ENCODE measurements at places on chromosomes 2 and 18.

GRCh38 chr2:227876300-227876801 is 4.9 kb downstream of the DAW1 start:
- DNase-seq = no peak

GRCh38 chr2:235607546-235608199 is 113.8 kb downstream of the AGAP1 start:
- no peak for DNase-seq

DNA sequence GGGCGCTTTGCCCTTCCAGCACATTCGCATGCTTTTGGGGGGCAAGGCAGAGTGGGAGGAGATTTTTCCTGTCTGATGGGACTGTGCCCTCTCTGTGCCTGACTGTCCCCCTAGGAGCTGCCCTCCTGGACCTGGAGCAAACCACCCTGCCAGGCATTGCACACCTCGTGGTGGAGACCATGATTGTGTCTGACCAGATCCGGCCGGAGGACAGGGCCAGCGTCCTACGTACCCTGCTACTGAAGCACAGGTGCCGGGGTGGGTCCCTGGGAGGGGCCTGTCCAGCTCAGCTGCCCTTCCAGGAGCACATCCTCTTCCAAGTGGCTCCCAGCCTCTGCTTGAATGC is 5.3 kb downstream of the SLC4A3 start:
- peak; percentile 23 for DNase-seq

- DNase-seq = peak; percentile 34
Observed at GRCh38 chr2:15588329-15588919, 3.2 kb upstream of the DDX1 start.

- no peak for DNase-seq
Observed at GRCh38 chr2:25313711-25314513, 27.8 kb downstream of the DNMT3A start.

GRCh38 chr2:181658444-181658843 is 1.5 kb upstream of the CERKL start:
- DNase-seq = no peak

DNA sequence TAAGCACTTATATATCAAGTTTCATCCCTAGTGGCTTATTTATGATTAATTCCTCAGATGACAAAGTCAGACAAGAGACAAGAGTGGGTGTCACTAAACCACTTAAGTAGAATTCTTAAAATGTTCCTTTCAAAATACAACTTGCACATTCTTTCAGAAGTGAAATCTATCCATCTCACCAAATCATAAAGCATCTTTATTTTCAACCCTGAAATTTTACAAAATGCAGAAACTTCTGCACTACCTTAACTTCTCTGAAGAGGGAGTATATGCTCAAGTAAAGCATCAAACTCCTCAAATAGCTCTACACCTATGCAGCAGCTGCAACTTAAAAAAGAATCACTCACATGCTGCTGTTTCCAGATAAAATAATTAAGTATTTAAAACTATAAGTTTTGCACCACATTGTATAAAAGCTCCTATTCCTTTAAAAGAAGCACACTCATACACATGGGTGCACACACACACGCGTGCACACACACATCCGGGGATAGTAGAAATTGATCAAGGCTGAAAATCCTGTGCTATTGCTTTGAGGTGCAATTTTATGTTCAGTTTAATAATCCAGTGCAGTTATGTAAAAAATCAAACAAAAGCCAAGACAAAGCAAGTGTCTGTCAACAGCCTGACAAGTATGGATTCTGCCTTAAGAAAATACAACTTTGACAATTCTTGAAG is 244.5 kb downstream of the TCF4 start:
- no peak for DNase-seq

DNA sequence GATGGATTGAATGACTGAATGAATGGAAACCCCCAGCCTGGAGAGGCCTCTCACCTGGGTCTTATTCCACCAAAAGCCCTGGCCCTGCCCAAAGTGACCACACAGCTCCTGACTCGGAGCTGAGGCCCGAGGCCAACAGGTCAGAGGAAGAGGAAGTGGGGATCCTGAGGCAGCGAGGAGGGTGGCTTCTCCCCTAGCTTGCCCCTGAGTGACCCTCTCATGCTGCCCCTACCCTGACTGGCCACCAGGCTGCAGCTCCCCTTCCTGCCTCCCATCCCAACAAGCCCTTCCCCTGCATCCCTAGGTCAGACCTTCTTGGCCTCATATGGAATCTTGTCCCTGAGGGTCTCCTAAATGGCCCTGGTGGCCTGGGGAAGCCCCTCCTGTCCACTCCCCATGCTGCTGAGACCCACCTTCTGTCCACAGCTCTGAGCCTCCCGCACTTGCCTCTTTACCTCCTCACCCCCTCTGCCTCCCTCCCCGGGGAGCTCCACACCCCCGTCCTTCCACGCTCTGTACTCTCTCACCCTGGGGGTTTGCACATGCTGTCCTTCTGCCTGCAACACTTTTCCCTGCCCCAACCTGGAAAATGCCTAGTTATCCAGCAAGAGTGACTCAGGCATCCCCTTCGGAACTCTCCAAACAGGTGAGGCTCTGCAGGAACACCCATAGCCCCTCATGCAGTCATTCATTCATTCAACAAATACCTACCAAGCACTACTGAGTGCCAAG is 134.8 kb upstream of the HDAC4 start:
- no peak for DNase-seq

- DNase-seq = no peak
Observed at GRCh38 chr2:196591621-196592022, 47.9 kb upstream of the CCDC150 start.

- no peak for DNase-seq
Observed at GRCh38 chr2:217366966-217367365, 507.1 kb upstream of the TNP1 start.

GRCh38 chr2:204487447-204488229 is 57.6 kb upstream of the PARD3B start:
- no peak for DNase-seq

DNA sequence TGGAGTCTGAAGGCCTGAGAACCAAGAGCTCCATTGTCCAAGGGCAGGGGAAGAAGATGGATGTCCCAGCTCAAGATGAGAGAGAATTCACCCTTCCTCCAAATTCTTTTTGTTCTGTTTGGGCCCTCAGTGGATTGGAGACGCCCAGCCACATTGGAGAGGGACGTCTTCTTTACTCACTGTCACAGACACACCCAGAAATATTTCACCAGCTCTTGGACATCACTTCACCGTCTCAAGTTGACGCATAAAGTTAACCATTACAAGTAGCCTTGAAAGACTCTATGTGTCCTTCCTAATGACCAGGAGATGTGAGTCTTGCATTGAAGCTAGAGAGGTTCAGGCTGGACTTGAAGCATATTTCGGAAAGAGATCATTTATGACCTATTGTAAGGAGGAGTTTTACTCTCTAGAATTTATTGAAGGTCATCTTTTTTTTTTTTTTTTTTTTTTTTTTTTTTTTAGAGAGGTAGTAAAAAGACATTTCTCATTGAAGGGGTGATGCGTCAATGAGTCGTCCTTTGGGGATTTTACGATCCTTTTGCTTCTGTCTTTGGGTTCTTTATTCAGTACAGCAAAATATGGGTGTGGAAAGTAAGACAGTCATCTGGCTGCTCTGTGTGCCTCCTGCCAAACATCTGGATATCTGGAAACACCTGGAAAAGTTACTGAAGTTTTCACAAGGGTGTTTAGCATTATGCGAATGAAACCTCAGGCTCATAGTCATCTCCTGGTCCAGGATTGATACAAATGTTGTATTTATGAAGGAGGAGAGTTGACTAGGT is 118.1 kb downstream of the PRPF40A start:
- DNase-seq = no peak

GRCh38 chr2:39127973-39128372 is 7.1 kb upstream of the SOS1 start:
- no peak for DNase-seq

DNA sequence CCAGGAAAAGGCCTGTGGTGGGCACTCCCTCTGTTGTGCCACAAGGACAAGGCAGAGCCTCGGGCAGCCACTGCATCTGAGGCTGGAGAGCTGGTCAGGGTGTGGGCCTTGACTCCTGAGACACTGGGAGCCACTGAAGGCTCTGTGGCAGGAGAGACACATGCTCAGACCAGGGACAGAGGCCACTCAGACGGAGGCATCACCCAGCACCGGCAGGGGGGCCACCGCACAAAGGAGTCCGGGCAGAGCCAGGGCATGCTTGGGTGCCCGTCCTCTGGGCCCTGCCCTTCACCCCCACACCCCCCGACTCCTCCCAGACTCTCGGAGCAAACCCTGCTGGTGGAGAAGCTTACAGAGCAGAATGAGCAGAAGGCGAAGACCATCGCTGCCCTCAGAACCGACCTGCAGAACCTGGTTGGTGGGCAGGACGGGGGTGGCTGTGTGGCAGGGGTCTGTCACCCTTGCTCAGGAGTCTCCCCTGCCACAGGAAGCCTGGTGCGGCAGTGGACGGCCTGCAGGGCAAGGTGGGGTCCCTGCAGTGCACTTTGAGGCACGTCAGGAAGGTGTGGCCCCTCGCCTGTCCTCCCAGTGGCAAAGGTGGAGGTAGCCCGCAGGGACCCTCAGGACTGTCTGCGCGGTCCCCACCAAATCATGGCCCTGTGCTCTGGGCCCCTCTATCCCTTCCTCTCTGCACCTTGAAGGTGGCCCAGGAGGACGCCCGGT is 26.0 kb downstream of the CROCC2 start:
- DNase-seq = no peak

DNA sequence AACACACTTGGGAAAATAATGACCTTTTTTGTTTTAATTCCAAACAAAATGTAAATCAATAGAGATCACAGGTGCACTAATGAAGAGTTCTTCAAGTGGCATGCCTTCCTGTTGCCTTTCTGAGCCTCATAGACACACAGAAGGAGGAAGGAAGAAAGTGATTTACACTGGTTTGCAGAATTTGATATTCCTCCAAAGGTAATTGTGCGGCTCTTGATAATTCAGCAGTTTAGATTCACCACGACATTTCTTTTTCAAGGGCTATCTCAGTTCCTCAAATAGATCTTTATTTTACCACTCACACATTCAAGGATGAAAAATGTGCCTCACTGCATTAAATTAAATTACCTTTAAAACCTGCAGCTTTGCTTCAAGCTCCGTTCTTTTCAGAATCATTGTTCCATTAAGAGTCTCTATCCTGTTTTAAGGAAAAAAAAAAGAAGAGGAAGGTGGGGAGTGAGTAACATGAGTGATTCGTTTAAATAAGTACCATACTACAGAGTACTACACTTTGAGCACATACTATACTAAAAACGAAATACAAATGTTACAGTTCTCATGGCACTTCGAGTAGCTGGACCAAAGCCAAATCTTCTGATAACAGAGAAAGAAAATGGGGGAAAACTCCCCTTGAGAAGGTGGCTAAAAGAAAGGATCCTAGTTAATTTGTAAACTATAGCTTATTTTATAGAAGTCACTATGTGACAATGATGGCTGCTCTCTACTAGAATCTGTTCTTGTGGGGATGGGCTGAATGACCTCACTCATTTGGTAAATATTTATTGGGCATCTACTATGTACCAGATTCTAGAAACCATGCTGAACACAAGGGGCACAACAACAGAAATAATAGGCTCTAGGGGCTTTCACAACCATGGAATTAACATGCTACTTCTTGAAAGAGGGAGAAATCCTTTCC is 16.6 kb downstream of the CYTIP start:
- DNase-seq = no peak

DNA sequence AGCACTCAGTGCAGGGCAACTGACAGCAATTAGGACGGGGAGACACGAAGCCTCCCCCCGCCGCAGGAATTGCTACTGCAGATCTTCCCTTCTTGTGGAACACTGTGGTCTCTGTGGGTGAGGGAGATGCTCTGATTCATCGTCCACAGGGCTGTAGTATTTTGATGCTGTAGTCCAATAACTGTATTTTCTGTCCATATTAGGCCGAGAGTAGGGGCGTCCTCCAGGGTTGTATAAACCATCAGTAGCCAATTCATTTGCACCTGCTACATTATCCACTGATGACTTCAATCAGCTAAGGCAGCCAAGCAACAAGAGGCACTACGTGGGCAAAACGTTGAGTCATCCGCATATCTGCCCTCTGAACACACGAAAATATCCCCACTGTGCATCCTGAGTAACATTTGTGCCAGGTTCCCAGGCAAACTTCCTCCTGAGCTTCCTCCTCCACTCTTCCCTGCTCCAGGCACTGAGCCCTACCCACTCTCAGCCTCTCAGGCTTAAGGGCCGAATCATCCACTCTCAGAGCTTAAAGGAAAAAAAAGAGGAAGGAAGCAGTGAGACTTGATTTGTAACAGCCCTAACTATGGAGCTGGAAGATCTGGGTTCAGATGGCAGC is 62.1 kb downstream of the LBH start:
- DNase-seq = no peak

DNA sequence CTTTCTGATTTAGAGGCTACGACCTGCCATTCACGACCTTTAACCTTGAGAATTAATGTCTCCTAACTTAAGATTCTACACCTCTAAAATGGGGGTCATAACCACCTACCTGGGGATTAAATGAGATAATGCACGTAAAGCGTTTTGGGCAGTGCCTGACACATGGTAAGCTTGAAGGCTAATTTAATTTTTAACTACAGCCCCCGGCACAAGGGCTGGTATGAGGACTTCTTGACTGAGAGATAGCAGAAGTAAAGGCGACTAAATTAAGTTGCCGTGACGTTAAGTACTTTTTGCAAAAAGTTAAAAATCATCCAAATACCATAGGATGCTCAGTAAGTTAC is 549 bp downstream of the MRPL35 start:
- no peak for DNase-seq

- no peak for DNase-seq
Observed at GRCh38 chr18:8247700-8248099, 361.5 kb upstream of the RAB12 start.

DNA sequence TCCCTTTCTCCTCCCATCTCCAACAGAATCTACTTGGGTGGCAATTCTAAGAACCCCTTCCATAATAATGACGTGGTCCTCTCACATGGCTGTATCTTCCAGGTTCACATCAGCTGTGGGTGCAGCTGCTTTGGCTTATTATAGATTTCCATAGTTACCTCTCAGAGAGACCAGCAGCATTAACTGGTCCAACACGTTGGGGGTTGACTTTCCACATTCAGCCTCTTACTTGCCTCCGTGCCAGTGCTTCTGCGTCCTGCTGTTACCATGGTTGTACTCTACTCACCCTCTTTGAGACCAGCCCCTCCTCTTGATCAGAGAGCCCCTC is 570.7 kb downstream of the PLCL1 start:
- DNase-seq = no peak

DNA sequence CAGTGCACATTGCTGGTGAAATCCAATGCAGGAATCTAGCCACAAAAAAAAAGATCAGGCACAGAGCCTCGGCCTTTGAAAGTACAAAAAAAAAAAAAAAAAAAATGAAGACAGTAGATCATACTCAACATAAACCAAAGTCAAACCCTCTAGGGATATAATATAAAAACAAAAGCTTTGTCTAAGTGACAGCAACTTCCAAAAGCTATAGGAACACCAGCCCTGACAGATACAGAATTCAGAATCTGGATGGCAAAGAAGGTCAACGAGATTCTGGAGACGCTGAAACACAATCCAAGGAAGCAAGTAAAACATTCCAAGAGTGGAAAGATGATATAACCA is 54.0 kb upstream of the SCN1A start:
- no peak for DNase-seq

GRCh38 chr18:77208964-77209363 is 40.7 kb upstream of the GALR1 start:
- DNase-seq = peak; percentile 74

All from GM13976 (cell line).